A549 treated with CpdA at 1 μM for 4 hours (cell line): ENCODE measurements at places on chromosomes 5 and 9. TPM values are rescaled to one million over a fixed set of nuclear protein-coding genes. Genes with fewer than 3 reads are reported as not detected.

CMBL gene
- 19.3 to 25.6 TPM (median 21.5 TPM) in 5 replicates for total RNA-seq

GABRA1 gene
- total RNA-seq = not detected in 5 replicates

CDH10 gene
- 0.22 to 0.32 TPM (median 0.30 TPM) in 5 replicates for total RNA-seq

CEL gene
- total RNA-seq = 0.26 to 0.86 TPM (median 0.66 TPM) in 5 replicates

STC2 gene
- 53.7 to 87.1 TPM (median 59.5 TPM) in 5 replicates for total RNA-seq

TPPP gene
- total RNA-seq = 4.7 to 5.2 TPM (median 4.9 TPM) in 5 replicates

GPR107 gene
- 23.8 to 30.2 TPM (median 28.7 TPM) in 5 replicates for total RNA-seq

AP3S1 gene
- 63.5 to 74.3 TPM (median 68.7 TPM) in 5 replicates for total RNA-seq

TMEM252 gene
- not detected in 5 replicates for total RNA-seq

EGR1 gene
- total RNA-seq = 7.3 to 12.6 TPM (median 11.2 TPM) in 5 replicates

LHFPL2 gene
- total RNA-seq = 45.9 to 64.0 TPM (median 58.0 TPM) in 5 replicates

C5orf52 gene
- not detected in 5 replicates for total RNA-seq

BNC2 gene
- 3.9 to 6.9 TPM (median 5.1 TPM) in 5 replicates for total RNA-seq

ZDHHC11B gene
- 1.1 to 1.5 TPM (median 1.3 TPM) in 5 replicates for total RNA-seq

ELOVL7 gene
- 9.5 to 13.8 TPM (median 10.9 TPM) in 5 replicates for total RNA-seq

ERCC8 gene
- 12.4 to 20.4 TPM (median 13.6 TPM) in 5 replicates for total RNA-seq

CFAP90 gene
- 0.10 to 0.59 TPM (median 0.51 TPM) in 5 replicates for total RNA-seq

CDH9 gene
- total RNA-seq = not detected in 5 replicates

ALDH1A1 gene
- 4,393 to 6,177 TPM (median 4,899 TPM) in 5 replicates for total RNA-seq

IL17B gene
- 0.29 TPM in 1 of 5 replicates, not detected in the others for total RNA-seq

CCL28 gene
- 0.14 to 0.29 TPM (median 0.20 TPM) in 5 replicates for total RNA-seq

NR2F1 gene
- total RNA-seq = 3.8 to 6.6 TPM (median 5.0 TPM) in 5 replicates

OR1J2 gene
- 0.06 to 0.15 TPM in 2 of 5 replicates, not detected in the others for total RNA-seq

SLC34A1 gene
- total RNA-seq = not detected in 5 replicates

FGF18 gene
- total RNA-seq = 0.19 to 0.56 TPM (median 0.40 TPM) in 5 replicates

COL15A1 gene
- 0.25 to 0.36 TPM (median 0.28 TPM) in 5 replicates for total RNA-seq

GFPT2 gene
- 44.2 to 56.0 TPM (median 51.8 TPM) in 5 replicates for total RNA-seq

TEK gene
- 0.03 to 0.08 TPM (median 0.06 TPM) in 5 replicates for total RNA-seq

TLX3 gene
- total RNA-seq = not detected in 5 replicates

LCN2 gene
- total RNA-seq = 1.0 to 5.7 TPM (median 3.3 TPM) in 5 replicates

INSL6 gene
- total RNA-seq = not detected in 5 replicates

IL7R gene
- total RNA-seq = 0.24 to 0.79 TPM (median 0.45 TPM) in 5 replicates

DBH gene
- not detected in 5 replicates for total RNA-seq

AGXT2 gene
- total RNA-seq = not detected in 5 replicates

RNF180 gene
- total RNA-seq = 0.15 to 0.31 TPM (median 0.20 TPM) in 5 replicates

GPR151 gene
- total RNA-seq = not detected in 5 replicates

EQTN gene
- total RNA-seq = not detected in 5 replicates

TMEM171 gene
- 3.9 to 6.9 TPM (median 4.9 TPM) in 5 replicates for total RNA-seq

LAMC3 gene
- 1.5 to 2.6 TPM (median 2.2 TPM) in 5 replicates for total RNA-seq

BAAT gene
- 0.47 to 0.79 TPM (median 0.58 TPM) in 5 replicates for total RNA-seq

ASPN gene
- total RNA-seq = not detected in 5 replicates

MYORG gene
- 3.1 to 4.2 TPM (median 3.9 TPM) in 5 replicates for total RNA-seq

RLN2 gene
- total RNA-seq = 0.17 TPM in 1 of 5 replicates, not detected in the others

ADCY2 gene
- total RNA-seq = not detected in 5 replicates

NUDCD2 gene
- 33.4 to 37.8 TPM (median 36.6 TPM) in 5 replicates for total RNA-seq

MCCC2 gene
- 40.5 to 48.2 TPM (median 42.9 TPM) in 5 replicates for total RNA-seq

SAXO1 gene
- total RNA-seq = not detected in 5 replicates

KCNMB1 gene
- total RNA-seq = not detected in 5 replicates

LRRC19 gene
- total RNA-seq = not detected in 5 replicates

CAMK2A gene
- total RNA-seq = 0.87 to 1.4 TPM (median 1.1 TPM) in 5 replicates

ZNF354C gene
- total RNA-seq = 0.80 to 1.0 TPM (median 0.87 TPM) in 5 replicates

SHB gene
- 37.3 to 64.5 TPM (median 57.0 TPM) in 5 replicates for total RNA-seq

PPP2CA gene
- 235 to 294 TPM (median 274 TPM) in 5 replicates for total RNA-seq

ESM1 gene
- not detected in 5 replicates for total RNA-seq

PLCXD3 gene
- total RNA-seq = 0.19 to 0.48 TPM (median 0.31 TPM) in 5 replicates
